M059J (cell line): ENCODE measurements at places on chromosomes 3 and 15. TPM values are rescaled to one million over a fixed set of nuclear protein-coding genes. Genes with fewer than 3 reads are reported as not detected.

Gene C2CD4A
- total RNA-seq = 0.05 TPM in 1 of 2 replicates, not detected in the other

Gene SI
- not detected in 2 replicates for total RNA-seq

Gene KNG1
- not detected in 2 replicates for total RNA-seq

DNA sequence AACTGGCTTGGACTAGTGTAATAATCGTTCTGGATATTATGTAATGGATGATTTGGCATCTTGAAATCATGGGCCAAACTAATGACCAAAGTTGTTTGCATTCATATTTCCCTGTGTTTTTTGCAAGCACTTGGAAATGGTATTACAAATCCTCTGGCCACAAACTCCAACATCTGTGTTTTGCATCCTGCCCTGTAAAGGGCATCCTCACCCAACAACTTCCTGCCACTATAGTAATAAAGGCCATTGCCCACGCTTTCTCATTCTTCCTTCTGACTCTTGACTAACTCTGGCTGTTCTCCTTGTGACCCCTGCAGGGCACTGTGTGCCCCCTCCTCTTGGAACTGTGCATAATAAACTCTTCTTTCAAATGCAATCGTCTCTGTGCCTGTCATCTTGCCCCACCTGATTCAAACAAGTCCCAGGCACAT is 25.4 kb upstream of the PSMD6 start:
- peak; percentile 32 for DNase-seq

DNA sequence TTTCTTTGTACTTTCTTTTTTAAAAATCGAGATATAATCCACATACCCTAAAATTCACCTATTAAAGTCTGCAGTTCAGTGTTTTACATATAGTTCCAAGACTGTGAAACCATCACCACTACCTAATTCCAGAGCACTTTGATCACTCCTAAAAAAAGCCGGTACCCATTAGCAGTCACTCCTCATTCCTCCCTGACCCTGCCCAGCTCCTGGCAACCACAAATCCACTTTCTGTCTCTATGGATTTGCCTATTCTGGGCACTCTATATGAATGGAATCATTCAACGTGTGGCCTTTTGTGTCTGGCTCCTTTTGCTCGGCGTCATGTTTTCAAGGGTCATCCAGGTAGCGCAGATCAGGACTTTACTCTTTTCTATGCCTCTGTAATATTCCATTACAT is 17.3 kb downstream of the TRPM1 start:
- DNase-seq = no peak
